G401 (cell line): ENCODE measurements at places on chromosomes 16 and 17. TPM values are rescaled to one million over a fixed set of nuclear protein-coding genes. Genes with fewer than 3 reads are reported as not detected.

CMTM4 gene
- total RNA-seq, result 11.9 and 22.5 TPM in 2 replicates

CACNG3 gene
- total RNA-seq, result not detected in 2 replicates

ULK2 gene
- total RNA-seq, result 8.6 and 30.7 TPM in 2 replicates

ADAD2 gene
- not detected in 2 replicates for total RNA-seq

CCL17 gene
- not detected in 2 replicates for total RNA-seq

SGF29 gene
- total RNA-seq, result 14.6 and 19.3 TPM in 2 replicates

MT1G gene
- not detected in 2 replicates for total RNA-seq

KRTAP3-1 gene
- total RNA-seq, result not detected in 2 replicates

PYDC1 gene
- total RNA-seq, result not detected in 2 replicates

DCAKD gene
- 73.9 and 80.9 TPM in 2 replicates for total RNA-seq

DNA sequence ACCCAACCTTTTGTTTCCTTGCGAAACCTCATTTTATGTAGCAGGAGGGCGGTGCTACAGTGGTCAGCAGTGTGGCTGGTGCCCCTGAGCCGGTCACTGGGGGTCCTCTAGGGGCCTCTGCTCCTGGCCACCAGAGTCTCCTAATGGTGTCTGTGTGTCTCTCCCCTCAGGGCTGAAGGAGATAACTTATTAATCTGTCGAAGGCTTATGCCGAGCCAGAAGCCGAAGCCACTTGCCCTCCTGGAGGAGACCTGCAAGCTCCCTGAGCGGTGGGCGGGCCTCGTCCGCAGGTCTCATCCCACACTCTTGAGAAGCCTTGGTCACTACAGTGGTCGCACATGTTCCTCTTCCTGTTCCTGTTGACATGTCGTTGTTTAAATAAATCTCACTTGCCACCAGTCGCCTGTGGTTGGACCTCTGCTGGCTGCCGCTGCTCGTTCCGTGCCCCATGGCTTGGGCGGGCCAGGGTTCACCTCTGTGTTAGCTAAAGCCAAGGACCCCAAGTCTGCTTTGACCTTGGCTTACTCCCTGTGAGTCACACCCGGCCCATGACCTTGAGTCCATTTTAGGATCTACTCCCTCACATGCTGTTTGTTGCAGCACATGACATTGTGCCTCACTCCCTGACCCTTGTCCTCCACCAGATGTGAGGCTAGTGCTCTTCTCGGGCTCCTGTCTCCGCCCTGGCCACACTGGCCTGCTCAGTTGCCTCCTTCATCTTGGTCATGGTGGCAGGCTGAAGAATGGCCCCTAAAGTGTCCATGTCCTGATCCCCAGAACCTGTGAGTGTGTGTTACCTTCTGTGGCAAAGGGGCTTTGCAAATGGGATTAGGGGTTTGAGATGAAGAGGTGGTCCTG is 38.7 kb upstream of the AQP8 start:
- peak; percentile 32 for DNase-seq

- peak; percentile 37 for DNase-seq
Observed at GRCh38 chr16:70778901-70779309, 22.1 kb downstream of the VAC14 start.

- DNase-seq, result no peak
Observed at GRCh38 chr16:62732092-62732491, 695.9 kb upstream of the CDH8 start.

DNA sequence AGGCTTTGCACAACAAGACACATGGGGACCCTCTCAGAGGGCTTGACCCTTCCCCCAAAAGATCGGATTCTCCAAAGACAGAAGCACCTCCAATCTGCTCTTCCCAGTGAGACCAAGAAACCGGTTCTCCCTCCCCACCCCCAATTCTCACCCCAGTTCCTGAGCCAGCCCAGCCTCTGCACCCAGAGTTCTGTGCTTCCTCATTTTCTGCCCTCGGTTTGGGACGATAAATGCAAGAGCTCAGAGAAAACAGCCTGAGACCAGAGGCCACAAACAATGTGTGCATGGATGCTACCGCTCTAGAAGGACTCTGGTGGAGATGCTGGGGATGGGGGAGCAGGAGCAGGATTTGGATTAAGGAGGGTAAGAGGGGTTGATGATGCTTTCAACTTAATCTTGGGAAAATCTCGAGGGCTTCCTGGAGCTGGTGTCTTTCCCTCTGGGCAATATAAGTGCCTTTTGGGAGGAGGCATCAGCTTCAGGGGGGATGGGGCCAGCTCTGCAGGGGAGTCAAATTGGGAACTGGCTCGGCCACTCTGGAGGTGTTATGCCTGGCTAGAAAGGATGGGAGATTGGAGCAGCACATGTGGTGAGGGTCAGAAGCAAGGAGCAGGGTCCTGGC is 6.0 kb downstream of the KRT15 start:
- DNase-seq, result no peak

- DNase-seq, result no peak
Observed at GRCh38 chr17:2253768-2254406, 49.7 kb downstream of the SMG6 start.

DNA sequence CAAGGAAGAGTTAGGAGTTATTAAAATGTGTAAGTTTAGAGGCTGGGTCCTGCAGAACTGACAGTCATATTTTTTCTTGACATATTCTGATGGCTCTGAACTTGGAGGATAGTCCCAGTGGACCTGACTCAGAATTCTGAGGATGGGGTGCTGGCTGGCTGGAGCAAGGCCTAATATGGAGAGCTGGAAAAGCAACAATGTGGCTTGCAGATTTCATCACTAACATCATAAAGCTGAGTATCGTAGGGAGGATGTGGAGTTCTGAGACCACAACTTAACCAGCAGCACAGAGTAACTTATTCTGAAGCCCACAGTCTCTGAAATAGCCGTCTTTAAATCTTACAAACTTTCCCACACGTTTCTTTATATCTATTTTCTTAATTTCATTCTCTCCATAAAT is 2.3 kb downstream of the KRTAP1-5 start:
- DNase-seq, result no peak

- DNase-seq, result no peak
Observed at GRCh38 chr16:8537691-8538342, 52.5 kb downstream of the TMEM114 start.

DNA sequence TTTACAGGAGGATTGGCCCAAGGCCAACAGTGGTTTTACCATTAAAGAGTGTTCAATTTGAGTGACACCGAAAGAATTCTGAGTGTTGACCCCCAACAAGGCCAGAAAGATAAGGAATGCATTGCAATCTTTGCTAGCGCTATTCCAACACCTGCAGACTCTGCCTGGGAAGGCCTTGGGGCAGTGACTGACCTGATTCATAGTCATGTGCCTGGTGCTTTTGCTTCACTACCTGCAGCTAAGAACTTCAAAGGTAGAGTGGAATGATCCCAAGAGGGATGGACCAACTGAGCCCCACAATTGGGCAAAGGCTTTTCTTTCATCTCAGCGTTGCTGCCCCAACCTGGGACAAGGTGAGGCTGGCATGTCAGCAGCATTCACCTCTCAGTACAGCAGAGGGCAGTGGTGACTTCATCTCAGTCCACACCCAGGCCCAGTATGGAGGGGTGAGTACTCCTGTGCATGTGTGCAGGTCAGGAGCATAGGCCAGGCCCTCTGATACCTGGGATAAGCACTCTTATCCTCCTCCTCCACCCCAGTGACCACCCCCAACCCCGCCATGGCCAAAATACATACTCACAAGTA is 149.6 kb upstream of the GNAO1 start:
- DNase-seq, result peak; percentile 75

GRCh38 chr17:44916781-44917241 is 1.5 kb upstream of the GFAP start:
- DNase-seq, result peak; percentile 78

- DNase-seq, result no peak
Observed at GRCh38 chr16:3770530-3770929, 53.2 kb upstream of the TRAP1 start.

DNA sequence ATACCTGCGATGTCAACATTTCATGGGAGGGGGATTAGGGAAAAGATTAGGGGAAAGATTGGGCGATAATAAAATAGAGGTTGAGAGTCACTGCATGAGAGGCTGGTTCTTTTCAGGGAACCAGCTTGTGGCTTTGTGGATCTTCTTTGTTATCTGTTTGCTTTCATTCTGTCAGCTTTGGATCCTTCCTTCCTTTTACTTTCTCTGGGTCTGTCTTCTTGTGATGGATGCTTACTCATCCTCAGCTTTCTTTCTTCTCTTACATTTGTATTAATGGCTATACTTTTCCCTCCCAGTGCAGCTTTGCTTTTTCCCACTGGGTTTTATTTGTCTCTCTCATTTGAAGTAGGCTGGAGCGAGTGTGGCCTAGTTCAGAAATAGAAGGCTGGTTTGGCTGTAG is 47.1 kb downstream of the RPTOR start:
- no peak for DNase-seq

DNA sequence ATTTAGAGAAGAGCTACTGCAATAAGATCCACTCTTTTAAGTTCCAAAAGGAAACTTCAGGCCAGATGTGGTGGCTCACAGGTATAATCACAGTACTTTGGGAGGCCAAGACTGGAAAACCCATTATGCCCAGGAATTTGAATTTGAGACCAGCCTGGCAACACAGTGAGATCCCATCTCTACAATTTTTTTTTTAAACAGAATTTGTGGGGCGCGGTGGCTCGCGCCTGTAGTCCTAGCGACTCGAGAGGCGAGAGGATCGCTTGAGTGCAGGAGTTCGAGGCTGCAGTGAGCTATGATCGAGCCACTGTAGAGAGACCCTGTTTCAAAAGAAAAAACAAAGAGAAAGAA is 793 bp downstream of the COG7 start:
- DNase-seq, result no peak

GRCh38 chr16:81445966-81446906 is 1.6 kb downstream of the CMIP start:
- DNase-seq, result no peak

DNA sequence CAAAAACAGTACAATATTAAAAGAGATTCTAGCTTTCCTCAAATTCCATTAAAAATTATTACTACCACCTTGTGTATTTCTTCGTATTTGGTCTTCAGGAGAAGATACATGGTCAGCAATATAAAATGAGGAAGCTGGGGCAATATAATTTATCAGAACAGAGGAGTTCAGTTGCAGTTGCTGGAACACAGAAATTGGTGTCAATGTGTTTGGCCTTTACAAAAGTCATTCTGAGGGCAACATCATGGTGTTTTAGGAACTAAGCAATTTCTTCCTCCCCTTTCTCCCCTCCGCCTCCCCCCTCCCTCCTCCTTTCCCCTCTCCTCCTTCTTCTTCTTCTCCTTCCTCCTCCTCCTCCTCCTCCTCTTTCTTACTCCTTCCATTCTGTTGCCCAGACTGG is 102.1 kb downstream of the YPEL2 start:
- no peak for DNase-seq

DNA sequence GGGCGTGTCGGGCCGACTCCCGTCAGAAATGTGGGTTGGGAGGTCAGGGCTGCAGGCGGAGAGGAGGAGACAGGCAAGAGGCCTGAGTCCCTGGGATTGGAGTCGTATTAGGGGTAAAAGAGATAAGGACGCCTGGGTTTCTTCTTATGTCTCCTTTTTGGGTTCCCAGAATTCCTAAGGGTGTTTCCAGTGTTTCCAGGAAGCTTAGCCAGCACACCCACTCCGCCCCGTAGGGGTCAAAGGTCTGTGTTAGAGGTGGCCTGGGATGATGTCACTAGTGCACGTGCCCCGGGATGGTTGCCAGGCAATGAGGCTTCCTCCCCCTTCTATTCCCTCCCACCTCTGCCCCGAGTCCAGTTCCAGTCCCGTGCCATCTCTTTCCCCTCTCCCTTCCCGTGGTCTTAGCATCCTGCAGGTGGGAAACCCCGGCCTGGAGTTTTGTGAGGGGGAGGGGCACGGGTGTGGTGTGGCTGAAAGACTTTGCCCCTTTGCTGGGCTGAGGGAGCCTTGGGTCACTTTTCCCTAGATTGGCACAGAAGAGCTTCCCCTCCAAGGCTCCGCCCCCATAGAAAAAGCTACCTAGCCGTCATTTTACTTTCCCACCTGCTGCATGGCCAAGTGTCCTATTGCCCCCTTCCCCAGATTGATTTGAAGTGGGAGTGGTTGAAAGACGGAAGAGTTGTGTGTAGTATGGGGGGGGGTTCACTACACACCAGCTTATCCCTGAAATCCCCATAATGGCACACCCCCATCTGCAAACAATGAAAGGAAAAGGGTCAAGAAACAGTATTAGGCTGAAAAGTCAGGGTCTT is 2.8 kb downstream of the KDM6B start:
- peak; percentile 84 for DNase-seq
